ENCODE measurements at places on chromosomes 16 and 17.

GRCh38 chr17:59760160-59760559 is 52.7 kb downstream of the VMP1 start:
- no peak for DNase-seq

GRCh38 chr17:18250259-18250658 is 8.3 kb downstream of the FLII start:
- DNase-seq: no peak

DNA sequence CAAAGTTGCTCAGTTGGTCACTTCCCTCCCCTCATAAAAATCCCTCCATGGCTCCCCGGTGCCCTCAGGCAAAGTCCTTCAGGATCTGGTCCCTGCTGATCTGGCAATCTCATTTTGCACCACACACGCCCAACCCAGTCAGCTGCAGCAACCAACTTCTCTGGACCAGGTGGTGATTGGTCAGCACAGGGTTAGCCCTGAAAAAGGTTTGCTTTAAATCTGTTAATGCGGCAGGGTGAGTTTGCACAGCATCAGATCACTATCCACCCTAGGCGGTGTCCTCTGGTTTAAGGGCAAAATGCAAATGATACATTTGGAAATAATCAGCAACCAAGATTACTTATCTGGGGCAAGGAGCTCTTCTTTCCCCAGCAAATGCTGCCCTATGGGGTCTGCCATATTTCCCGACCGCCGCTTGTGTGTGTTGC is 42.9 kb upstream of the TNRC6C start:
- DNase-seq: peak; percentile 65

- DNase-seq: no peak
Measured at GRCh38 chr16:19436540-19436939, 18.9 kb downstream of the TMC5 start.

- peak; percentile 90 for DNase-seq
Measured at GRCh38 chr16:73232555-73233328, 184.8 kb upstream of the ZFHX3 start.

DNA sequence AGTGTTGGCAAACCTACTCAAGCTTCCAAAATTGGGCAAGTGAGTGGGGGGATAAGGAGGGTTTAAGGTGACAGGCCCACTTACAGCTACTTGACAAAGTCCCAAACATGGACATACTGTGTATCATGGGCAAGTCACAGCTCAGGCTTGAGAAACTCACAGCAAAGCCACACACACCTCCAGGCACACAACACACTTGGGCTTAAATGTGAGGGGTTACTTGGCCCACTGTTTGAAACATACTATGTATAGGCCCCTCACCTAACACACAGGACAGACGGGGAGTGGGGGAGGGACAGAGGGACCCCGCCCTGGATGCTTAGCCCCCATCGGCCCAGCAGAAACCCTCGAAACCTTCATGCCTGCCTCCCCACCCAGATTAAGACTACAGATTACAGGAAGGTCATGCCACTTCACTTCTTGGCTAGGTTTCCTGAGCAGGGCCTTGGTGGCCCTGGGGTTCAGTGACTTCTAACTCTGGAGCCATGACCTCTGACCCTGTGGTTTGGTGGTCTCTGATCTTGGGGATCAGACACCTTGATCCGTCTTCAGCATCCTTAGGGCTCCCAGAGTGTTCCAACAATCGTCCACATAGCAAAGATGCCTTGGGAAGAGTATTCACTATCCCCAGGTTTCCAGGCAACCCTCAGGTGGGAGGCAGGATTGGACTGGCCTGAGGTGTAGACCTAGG is 2.3 kb upstream of the SAMD14 start:
- no peak for DNase-seq

GRCh38 chr16:11136600-11136999 is 119.4 kb downstream of the SOCS1 start:
- no peak for DNase-seq

- no peak for DNase-seq
Measured at GRCh38 chr16:8677481-8677880, 3.1 kb downstream of the ABAT start.

DNA sequence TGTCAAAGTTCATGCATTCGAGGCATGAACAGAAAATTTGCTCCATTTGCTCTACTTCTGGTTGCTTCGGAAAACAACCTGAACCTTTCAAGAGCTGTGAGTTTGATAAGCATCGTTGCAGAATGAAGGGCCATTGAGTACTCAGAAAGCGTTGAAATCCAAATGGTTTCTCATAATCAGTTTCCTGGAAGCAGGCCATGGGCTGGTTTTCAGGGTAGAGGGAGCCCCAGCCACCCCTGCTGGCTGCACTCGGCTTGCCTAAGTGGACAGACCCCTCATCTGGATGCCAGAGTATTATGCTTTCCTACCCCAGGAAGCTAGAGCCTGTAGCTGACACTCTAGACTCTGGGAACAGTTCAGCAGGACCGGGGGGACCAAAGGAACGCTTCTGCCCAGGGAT is 24.4 kb downstream of the SCNN1G start:
- DNase-seq: no peak

- DNase-seq: no peak
Measured at GRCh38 chr16:55042556-55043432, 112.1 kb downstream of the IRX5 start.

DNA sequence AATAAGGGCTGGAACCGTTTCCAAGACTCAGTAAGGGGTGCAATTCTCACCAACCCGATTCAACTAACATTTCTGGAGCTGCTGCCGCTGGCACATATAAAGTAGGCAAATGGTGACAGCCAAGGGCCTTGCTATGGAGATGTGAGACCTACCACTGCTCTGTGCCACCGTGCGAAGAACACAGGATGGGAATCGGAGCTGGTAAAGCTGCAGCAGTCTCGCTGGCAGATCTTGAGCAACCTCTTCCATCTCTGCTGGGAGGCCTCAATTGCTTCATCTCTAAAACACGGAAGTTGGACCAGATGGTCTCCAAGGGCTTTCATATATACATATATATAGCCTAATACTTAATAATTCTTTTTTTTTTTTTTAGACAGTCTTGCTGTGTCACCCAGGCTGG is 128.9 kb upstream of the RCVRN start:
- no peak for DNase-seq

- peak; percentile 79 for DNase-seq
Measured at GRCh38 chr17:13750816-13751793, 149.4 kb upstream of the HS3ST3A1 start.

- DNase-seq: no peak
Measured at GRCh38 chr16:48969611-48970010, 312.0 kb downstream of the CBLN1 start.

DNA sequence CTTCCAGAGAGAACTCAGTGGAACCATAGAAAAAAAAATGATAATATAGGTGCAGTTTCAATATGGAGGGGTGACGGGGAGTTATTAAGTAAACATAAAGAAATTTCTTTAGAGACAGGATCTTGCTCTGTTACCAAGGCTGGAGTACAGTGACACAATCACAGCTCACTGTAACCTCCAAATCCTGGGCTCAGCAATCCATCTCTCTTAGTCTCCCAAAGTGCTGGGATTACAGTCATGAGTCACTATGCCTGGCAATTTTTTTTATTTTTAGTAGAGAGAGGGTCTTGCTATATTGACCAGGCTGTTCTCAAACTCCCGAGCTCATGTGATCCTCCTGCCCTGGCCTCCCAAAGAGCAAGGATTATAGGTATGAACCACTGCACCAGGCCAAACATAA is 48.8 kb downstream of the NLRC5 start:
- no peak for DNase-seq

DNA sequence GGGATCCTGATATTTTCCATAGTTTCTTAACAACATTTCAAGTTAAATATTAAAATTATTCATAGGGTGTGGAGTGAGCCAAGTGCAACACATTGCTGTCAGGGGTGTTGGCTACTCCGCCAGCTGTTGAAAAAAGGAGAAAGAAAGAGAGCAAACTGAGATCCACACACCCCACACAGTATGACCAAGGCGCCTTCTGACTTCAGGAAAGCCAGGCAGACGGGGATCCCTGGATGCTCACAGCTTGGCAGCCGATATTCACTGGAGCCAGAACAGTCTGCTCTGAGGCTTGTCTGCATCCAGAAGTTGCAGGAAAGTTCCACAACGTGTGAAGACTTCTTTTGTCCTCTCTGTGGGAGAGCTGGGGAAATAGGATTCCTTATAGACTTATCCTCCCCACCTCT is 9.3 kb downstream of the CHD9NB start:
- peak; percentile 37 for DNase-seq

DNA sequence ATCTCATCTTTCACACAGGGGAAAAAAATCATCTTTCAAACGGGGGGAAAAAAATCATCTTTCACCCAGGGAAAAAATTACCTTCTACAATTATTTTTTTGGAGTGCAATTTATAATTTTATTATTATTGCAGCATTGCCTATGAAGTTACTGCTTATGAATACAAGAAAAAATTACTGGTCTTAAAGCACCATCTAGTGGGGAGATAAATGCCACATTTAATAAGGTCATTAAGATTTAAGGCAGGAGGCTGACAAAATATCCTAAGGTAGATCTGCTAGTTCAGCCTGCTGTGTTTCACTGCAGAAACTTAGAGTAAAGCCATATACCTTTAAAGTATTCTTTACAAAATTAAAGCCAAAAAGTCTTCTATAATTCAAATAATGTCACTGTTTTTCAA is 13.7 kb downstream of the SHCBP1 start:
- DNase-seq: no peak

DNA sequence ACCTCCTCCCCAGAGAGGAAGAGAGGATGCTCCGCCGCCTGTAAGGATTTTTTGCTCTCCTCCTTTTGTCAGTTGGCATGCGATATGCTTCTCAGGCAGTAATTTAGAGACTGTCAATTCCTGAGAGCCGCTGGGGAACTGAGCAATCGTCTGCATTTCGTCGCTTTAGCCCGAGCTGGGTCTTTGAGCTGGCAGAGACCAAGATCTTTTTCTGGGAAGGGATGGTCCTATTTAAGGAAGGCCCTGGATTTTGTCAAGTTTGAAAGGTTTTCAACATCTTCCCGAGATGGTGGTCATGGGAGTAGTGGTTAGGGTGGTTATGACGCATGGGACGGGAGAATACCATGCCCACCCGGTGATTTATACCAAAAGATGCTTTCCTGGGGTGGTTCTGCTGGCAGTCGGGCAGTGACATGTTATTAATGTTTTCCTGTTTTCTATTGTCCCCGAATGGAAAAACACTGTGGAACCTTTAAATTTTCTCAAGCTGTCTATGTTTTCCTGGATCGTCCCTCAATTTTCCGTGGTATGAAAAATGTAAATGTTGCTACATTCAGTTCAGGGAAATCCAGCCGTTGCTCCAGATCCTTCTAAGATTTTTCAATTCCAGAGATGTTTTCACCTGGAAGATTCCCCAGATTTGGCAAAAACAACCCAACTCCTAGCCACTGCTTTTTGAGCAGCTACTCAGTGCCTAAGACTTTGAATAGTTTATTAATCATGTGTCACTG is 586.4 kb downstream of the MAF start:
- DNase-seq: no peak

DNA sequence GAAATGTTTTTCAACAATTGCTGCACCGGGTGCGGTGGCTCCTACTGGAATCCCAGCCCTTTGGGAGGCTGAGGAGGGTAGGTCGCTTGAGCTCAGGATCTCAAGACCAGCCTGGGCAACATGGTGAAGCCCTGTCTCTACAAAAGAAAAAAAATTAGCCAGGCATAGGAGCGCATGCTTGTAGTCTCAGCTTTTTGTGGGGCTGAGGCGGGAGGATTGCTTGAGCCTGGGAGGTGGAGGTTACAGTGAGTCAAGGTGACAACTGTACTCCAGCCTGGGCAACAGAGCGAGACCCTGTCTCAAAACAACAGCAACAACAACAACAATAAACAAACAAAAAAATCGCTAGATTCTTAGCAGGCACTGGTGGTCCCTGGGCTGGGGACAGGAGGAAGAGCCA is 28.5 kb downstream of the IL21R start:
- no peak for DNase-seq

- peak; percentile 48 for DNase-seq
Measured at GRCh38 chr16:81888520-81889394, 109.7 kb downstream of the PLCG2 start.

DNA sequence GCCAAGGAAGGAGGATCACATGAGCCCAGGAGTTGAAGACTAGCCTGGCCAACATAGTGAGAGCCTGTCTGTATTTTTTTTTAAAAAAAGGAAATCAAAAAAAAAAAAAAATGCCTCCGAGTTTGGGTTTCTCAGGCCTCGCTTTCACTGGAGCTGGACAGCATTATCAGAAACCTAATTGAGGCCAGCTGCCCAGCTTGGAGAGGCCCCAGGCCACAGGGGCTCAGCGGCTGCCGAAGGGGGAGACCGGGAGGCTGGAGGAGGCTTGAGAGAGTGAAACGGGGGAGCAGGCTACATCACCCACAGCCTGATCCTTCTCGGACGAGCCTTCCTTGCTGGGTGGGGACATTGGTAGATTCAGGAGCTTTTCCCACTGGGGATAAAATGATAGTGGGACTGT is 5.1 kb downstream of the TTYH2 start:
- DNase-seq: no peak

- DNase-seq: no peak
Measured at GRCh38 chr17:17929655-17930380, 42.4 kb downstream of the TOM1L2 start.

DNA sequence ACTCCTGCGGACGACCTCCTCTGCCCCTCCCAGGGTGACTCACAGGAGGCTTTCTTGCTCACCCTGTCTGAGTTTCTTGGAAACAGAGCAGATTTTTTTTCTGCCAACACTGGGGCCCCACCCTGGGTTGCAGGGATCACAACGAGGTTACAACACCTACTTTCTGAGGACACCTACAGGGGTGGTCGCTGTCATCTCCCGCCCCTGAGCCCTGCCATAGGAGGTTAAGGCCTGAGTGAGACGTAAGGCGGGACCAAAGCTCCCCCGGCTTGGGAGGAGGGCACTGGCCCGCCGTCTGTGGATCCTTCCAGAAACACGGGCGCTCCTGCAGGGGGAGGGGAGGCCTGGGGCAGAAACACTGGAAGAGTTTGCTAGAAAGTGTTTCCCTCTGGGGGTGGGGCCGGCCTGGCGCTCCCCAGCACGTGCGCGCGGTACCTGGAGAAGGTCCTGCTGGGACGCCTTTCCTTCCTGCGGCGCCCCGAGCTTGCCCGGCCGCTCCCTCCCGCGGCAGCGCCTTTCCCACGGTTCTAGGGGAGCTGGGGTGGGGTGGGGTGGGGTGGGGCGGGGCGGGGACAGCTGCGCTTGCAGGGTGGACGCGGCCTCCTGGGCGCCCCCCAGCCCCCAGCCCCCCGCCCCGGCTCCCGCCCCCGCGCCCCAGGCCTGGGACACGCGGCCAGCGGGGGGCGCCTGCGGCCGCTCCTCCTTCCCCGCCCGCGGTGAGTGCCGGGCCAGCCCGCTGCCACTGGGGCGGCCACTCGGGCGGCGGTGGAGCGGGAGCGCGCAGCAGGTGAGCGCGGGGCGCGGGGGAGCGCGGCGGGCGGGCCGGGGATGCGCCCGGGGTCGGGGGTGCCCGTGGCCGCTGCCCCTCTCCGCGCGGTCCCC is 20.7 kb upstream of the ADCY7 start:
- DNase-seq: peak; percentile 45

- no peak for DNase-seq
Measured at GRCh38 chr17:75454193-75454592, 2.2 kb upstream of the TMEM94 start.
